ENCODE measurements at places on chromosomes 7 and 10. TPM values are rescaled to one million over a fixed set of nuclear protein-coding genes. Genes with fewer than 3 reads are reported as not detected.
A peak's percentile ranks its signal among the peaks of the same experiment; 100 is the strongest.

Gene ACTR3C
- 1.9 TPM for total RNA-seq

Gene FAM241B
- total RNA-seq: 0.18 TPM

Gene SLC26A5
- not detected for total RNA-seq

DNA sequence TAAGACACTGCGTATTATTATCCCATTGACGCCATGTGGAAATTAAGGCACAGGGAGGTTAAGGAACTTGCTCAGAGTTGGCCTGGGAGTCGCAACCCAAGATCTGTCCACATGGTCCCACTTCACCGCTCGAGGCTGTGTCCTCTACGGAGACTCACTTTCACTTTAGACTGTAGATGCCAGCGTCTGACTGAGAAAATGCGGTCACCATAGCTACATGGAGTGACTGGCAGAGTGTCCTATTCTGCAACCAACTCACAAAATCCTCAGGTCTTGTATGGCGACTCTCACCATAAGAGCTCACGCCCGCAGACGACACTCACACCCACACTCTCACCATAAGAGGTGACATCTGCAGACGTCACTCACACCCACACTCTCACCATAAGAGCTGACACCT lies 257.9 kb downstream of the PTPRN2 start:
- H3K4me3 ChIP-seq: no peak overlapping the region
- no peak for DNase-seq
- no peaks in the 10 kb centered on the region for H3K4me1 ChIP-seq
- H3K36me3 ChIP-seq: no peaks in the 10 kb centered on the region
- H3K27ac ChIP-seq: no peak overlapping the region

DNA sequence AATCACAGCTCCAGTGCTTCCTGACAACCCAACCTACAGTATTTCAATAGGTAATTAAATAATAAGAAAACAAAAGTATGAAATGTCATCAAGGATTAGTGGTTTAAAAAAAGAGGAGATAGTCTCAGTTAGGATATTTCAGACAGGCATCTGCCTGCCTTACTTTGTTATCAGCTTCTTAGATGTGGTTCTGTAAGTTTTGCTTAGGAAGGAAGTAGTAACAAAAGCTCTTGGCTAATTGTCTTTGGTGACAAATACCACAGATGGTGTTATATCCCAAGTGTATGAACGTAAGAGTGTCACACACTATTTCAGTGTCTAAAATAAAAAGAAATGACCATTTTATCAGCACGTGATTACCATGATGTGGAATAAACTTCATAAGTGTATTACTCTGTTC lies 9.8 kb upstream of the ACTA2 start:
- DNase-seq: no peak
- H3K36me3 ChIP-seq: no peaks in the 10 kb centered on the region
- H3K27me3 ChIP-seq: no peaks in the 10 kb centered on the region
- H3K27ac ChIP-seq: no peak overlapping the region
- H3K4me1 ChIP-seq: peaks cover 7% of the 10 kb centered on the region

DNA sequence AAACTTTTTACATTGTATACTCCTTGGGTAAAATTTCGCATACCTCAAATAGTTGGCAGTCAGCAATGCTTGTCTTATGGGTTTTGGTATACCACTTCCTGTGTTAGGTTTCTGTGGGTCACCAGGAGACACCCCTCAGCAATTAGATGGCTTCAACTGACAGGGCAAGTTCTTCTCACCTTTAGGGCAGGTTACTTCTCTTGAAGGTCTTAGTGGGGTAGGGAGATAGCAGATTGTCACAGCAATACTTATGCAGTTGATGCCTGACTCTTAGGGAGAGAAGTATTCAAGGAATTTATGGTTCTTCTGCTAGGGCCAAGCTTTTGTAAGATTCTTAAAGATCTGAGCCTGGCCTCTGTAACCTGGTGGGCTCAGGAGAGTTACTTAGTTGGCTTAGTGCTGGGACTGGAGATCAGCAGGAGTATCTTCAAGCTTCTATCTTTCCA lies 42.9 kb downstream of the MKLN1 start:
- DNase-seq: no peak
- H3K4me1 ChIP-seq: no peaks in the 10 kb centered on the region
- no peaks in the 10 kb centered on the region for H3K36me3 ChIP-seq
- H3K27me3 ChIP-seq: no peaks in the 10 kb centered on the region

GRCh38 chr10:102431452-102432124 lies 786 bp downstream of the CUEDC2 start:
- H3K4me3 ChIP-seq: peak overlapping the region; percentile 84
- DNase-seq: no peak
- peaks cover 27% of the 10 kb centered on the region for H3K4me1 ChIP-seq

GRCh38 chr7:155206318-155207020 lies 91.2 kb upstream of the INSIG1 start:
- H3K4me3 ChIP-seq: peak overlapping the region; percentile 38
- no peaks in the 10 kb centered on the region for H3K36me3 ChIP-seq
- H3K27me3 ChIP-seq: no peaks in the 10 kb centered on the region
- DNase-seq: peak; percentile 91

DNA sequence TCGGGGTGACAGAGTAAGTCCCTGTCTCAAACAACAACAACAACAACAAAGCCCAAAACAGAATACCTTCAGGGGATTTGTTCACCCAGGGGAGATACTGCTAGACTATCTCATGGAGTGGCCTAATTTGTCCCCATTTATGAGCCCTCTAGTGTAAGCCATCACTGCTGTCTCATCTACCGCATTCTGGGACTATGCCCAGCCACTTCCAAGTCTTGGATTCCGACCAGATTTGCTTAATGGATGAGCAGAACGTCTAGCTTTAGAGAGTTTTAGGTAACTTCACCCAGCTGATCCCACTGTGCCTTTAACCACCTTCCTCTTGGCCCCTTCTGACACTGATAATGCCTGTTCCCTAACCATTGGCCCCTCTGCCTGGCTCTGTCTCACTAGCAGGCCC lies 47.1 kb downstream of the PAPSS2 start:
- no peak for DNase-seq
- H3K27ac ChIP-seq: no peak overlapping the region
- H3K36me3 ChIP-seq: no peaks in the 10 kb centered on the region
- H3K4me1 ChIP-seq: peaks cover 2% of the 10 kb centered on the region
- no peak overlapping the region for H3K4me3 ChIP-seq
